Effector CD4-positive, alpha-beta T cell (primary cell): ENCODE measurements at places on chromosomes 3 and 15.

DNA sequence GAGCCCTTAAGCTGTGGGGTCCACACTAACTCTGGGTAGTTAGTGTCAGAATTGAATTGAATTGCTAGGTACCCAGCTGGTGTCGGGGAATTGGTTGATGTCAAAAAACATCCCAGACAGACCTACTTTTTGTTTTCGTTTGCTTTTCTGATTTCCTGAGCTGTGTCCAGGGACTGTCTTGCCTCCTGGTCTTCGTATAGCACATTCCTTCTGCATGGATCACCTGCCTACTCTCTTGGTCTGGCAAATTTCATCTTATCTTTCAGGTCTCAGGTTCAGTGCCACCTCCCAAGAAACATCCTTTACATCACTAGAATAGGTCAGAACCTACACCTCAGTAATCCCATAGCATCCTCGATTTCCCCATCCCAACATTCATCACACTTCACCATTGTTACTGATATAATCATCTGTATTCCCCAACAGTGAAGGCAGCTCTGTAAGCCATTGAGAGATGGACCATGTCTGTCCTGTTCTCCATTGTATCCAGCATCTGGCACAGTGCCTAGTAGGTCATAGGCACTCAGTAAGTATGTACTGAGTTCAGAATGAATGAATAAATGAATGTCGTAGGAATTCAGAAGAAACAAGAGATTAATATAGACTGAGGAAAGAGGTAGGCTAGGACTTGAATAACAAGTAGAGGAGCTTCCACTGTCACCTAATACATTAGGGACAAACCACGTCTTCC is 81.2 kb downstream of the ANP32A start:
- DNase-seq = no peak

- no peak for DNase-seq
Observed at GRCh38 chr3:123333401-123333800, 115.5 kb downstream of the ADCY5 start.

DNA sequence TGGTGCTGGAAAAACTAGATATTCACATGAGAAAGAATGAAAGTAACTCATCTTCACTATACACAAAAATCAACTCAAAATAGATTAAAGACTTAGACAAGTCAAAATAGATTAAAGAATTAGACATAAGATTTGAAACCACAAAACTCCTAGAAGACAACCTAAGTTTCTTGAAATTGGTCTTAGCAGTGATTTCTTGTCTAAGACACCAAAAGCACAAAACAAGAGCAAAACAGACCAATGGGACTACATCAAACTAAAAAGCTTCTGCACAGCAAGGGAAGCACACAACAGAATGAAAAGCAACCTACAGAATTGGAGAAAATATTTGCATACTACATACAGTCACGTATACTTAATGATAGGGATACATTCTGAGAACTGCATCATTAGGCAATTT is 6.5 kb upstream of the VPS39 start:
- DNase-seq = no peak

DNA sequence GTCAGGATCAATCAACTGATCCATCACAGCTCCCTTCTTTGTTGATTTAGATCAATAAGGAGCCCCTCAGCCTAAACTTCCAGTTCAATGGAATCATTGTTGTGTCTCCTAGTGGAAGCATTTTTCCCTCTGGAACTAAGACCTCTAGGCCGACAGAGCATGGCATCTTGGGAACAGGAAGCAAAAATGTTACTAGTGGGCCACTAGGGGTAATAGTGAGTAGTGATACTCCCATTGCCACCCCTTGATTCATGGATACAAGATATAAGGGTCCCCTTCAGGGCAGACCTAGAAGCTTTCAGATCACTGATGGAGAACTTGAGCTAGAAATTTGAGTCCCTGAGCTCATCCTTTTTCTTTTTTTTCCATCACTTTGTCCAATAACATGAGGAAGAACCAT is 40.4 kb upstream of the AZI2 start:
- DNase-seq = no peak

- DNase-seq = no peak
Observed at GRCh38 chr3:129346695-129347457, 68.2 kb downstream of the HMCES start.

DNA sequence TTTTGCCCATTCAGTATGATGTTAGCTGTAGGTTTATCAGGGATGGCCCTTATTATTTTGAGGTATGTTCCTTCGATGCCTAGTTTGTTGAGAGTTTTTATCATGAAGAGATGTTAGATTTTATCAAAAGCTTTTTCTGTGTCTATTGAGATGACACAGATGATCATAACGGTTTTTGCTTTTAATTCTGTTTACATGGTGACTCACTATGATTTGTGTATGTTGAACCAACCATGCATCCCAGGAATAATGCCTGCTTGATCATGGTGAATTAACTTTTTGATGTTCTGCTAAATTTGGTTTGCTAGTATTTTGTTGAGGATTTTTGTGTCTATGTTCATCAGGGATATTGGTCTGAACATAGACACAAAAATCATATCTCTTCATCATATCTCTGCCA is 8.3 kb downstream of the GPR156 start:
- DNase-seq = no peak

- no peak for DNase-seq
Observed at GRCh38 chr3:188097791-188098190, 56.2 kb upstream of the LPP start.

GRCh38 chr3:97970956-97971620 is 1.1 kb downstream of the RIOX2 start:
- no peak for DNase-seq

DNA sequence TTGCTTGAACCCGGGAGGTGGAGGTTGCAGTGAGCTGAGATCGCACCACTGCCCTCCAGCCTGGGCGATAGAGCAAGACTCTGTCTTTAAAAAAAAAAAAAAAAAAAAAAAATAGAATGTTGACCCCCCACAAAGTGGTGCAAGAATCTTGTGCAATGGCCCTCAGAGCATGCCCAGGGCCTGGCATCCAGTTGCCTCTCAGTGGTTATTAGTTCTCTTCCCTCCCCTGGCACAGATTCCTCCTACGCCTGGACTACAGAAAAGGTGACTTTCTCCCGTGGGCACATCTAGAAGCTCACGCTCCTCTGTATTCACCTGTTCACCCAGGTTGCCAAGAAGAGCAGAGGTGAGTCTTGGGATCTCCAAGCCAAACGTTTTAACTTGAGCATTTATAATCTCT is 36.7 kb downstream of the ACSBG1 start:
- DNase-seq = no peak

DNA sequence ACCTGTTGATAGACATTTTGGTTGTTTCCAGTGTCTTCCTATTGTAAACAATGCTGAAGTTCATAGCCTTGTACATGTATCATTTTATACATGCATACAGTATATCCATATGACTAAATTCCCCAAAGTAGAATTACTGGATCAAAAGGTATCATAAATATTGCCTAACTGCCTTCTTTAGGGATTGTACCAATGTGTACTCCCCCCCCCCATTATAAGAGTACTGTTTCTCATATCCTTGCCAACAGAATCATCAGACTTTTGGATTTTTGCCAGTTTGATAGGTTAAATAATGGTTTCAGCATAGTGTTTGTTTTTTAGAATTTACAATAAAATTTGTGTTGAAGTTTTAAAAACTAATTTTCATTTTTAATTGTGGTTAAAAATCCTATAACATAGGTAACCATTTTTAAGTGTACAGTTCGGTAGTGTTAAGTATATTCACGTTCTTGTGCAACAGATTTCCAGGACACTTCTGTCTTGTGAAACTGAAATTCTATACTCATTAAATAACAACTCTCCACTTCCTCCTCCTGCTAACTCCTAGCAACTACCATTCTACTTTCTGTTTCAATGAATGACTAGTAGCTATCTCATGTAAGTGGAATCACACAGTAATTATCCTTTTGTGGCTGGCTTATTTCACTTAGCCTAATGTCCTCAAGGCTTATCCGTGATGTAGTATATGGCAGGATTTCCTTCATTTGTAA is 30.8 kb upstream of the MAP3K13 start:
- no peak for DNase-seq

DNA sequence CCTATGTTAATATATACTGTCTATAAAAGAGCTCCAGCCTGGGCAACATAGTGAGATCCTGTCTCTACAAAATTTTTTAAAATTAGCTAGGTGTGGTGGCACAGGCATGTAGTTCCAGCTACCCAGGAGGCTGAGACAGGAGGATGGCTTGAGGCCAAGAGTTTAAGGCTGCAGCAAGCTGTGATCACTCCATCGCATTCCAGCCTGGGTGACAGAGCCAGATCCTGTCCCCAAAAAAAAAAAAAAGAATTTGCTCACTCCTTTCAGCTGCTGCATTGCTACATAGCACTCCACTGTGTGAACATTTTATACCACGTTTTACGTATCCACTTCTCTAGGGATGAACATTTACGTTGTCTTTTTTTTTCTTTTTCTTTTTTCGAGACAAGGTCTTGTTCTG is 6.0 kb upstream of the TSEN2 start:
- DNase-seq = no peak

DNA sequence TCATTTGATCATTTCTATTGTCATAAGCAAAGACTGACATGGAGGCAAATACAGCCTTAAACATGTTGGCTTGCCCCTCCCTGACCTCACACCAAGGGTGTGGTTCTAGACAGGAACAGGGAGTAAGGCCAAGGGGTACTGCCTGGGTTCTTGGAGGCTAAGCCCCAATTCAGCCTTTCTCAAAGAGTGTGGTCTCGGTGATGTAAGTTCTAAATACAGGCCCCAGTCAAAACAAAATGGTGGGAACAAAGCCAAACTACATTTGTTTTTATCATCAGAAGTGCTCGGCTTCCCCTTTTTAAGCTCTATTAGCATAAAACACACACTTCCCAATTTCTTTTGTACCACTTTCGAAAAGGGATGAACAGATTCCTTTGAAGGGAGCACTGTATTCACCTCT is 129.5 kb downstream of the ATP8B4 start:
- no peak for DNase-seq

DNA sequence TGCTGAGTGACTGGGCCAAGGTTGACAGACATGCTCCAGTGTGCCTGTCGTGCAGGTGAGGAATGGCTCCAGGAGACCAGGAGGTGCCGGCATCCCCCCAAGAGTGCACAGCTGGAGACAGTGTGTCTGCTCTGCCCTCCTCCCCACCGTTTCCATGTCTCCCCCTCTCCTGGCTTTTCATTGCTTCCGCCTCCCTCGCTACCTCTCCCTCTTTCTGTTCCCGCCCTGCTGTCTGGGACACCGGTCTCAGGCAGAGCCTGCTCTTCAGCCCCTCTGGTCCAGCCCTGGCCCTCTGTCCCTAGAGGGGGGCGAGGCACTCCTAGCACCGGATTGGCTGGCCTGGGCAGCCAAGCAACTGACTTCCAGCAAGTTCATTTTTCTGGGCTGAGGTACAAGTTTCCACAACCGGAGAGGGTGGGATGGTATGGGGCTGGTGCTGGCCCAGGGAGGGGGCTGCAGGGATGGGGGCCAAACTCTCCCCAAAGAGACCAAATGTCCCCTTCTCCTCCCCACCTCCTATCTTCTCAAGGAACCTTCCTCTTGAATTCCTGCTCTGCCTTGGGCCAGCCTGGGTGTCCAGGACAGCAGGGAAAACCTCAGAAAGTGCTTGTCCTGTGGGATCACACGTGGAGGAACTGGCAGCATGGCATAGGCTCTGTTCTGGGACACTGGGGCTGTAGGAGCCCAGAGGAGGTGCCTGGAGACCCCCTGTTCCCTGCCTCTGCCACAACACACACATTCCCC is 32.6 kb downstream of the PRKCD start:
- DNase-seq = no peak

- no peak for DNase-seq
Observed at GRCh38 chr15:68957696-68958095, 27.4 kb downstream of the SPESP1 start.

- DNase-seq = no peak
Observed at GRCh38 chr3:37943126-37943525, 47.5 kb upstream of the VILL start.

DNA sequence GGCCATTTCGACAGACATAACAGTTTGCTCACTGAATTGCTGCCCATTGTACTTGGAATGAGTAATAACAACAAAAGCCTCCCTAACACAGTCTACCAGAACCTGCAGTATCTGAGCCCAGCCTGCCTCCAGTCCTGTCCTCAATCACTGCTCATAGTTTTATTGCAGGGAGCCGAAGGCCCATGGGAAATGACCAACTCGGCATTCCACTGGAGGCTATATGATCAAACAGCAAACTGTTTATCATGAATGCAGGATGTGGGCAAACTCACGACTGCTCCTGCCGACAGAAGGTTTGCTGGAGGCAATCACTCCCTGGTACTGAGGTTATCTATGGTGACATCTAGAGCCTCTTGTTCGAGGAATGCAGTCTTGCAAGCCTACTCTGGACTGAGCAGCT is 46.3 kb downstream of the LSM3 start:
- no peak for DNase-seq

- no peak for DNase-seq
Observed at GRCh38 chr3:105513042-105513441, 146.3 kb downstream of the ALCAM start.
